ENCODE measurements at places on chromosomes 2 and 18.

- no peak for DNase-seq
These were observed 58.7 kb downstream of the L3MBTL4 start for GRCh38 chr18:6355789-6356589.

DNA sequence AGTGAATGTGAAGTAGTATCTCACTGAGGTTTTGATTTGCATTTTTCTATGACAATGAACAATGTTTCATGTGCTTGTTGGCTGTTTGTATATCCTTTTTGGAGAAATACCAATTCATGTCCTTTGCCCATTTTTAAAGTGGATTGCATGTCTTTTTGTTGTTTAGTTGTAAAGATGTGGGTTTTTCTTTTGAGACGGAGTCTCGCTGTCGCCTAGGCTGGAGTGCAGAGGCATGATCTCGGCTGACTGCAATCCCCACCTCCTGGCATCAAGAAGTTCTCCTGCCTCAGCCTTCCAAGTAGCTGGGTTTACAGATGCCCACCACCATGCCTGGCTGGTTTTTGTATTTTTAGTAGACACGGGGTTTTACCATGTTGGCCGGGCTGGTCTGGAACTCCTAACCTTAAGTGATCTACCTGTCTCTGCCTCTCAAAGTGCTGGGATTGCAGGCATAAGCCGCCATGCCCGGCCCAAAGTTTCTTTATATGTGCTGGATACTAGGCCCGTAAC is 236.7 kb downstream of the MYCN start:
- no peak for DNase-seq

- DNase-seq = no peak
These were observed 287.0 kb downstream of the ALPK2 start for GRCh38 chr18:58341916-58342315.

GRCh38 chr18:12253663-12254135 is 462 bp upstream of the CIDEA start:
- no peak for DNase-seq

DNA sequence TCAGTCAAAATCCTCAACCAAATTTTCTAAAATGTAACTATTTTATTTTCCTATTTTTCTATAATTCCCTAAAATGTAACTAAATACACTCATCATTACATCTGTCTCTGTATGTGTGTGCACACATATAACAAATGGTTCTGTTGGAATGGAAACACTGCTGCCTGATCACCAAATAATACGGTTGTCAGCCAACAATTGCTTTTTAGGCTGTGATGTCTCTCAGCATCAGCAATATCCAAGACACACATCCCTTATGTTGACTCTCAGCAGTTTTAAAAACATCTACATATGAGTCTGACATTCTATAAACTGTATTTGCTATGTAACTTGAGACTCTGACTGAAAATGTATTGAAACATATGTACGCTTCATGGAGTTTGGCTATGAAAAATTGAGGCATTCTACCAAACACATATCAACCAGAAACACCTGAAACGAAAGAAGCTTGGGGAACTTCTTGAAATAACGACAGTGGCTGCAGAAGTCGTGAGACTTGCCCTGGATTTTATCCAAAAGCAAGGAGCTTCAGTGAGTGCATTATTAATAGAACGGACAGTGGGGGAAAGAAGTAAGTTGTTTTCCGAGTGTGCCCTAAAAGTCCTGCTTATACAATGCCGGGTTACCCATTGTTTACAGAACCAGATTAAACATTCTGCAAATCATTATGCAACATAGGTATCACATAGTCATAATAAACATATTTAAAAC is 110.2 kb upstream of the ITGB6 start:
- no peak for DNase-seq

DNA sequence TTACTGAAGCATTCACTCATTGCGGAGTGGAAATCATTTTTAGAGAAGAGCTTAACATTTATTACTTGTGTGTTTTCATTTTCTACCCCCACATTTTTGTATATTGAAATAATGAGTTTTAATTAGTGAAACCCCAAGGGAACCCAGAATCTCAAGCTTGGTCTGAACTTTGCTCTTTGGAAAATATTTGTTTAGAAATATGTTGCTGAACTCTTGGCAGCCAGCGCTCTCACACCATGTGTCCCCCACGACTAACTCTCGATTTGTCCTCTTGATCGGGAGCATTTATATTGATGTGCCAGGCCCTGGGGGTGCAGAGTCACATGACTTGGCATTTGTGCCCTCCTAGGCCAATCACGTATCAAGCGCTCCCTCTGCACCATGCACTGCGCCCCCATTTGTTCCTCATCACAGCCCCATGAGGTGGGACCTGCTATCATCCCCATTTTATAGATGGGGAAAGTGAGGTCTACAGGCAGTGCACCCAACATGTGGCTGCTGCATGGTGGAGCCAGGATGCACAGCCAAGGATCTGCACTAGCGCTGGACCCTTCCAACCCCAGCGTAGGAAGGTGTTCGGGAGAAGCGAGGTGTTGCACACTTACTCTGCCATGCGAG is 149.7 kb downstream of the NCK2 start:
- no peak for DNase-seq

DNA sequence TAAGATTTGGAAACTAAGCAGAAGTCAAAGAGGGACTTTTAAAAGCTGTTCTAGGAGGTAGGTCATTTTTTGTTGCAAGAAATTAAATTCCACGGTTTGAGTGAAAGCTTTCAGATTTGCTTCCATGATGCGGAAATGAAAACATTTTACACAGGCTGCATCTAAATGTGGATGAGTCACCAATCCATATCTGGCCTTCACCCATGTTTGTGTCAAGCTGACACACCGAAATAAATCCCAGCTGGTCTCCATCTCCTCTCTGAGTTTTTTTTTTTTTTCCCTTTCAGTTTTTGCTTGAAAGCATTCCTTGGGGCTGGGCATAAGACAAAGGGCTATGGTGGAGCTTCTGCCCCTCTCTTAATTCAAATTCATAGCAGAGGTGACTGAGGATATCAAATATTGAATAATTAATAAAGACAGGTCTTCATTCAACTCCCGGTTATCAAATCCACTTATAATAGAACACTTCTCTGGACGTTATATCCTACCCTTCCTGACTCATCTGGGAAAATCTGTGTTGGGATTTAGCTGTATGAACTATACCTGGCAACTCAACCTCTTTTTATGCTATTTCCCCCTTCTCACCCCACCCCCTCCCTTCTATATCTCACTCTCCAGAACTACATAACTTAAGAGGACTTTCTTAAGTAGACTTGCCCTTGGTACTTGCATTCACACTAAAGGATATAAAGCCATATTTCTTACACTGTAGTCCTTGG is 558.3 kb upstream of the GCFC2 start:
- DNase-seq = no peak

DNA sequence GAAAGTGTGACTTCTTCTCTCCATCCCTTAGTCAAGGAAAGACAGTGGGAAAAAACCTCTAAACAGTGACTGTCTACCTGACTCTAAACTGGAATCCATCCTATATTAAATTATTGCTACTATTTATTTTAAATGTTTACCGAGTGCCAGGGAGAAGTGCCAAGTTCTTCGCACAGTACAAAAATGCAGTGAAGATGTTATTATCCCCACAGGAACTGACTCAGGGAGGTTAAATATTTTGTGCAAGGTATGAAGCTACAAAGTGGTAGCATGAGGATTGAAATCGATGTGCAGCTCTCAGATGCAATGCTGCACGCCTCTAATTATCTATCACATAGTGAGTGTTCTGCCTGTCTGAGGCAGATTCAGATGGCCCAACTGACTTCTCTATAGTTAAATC is 91.1 kb downstream of the MEP1B start:
- no peak for DNase-seq

DNA sequence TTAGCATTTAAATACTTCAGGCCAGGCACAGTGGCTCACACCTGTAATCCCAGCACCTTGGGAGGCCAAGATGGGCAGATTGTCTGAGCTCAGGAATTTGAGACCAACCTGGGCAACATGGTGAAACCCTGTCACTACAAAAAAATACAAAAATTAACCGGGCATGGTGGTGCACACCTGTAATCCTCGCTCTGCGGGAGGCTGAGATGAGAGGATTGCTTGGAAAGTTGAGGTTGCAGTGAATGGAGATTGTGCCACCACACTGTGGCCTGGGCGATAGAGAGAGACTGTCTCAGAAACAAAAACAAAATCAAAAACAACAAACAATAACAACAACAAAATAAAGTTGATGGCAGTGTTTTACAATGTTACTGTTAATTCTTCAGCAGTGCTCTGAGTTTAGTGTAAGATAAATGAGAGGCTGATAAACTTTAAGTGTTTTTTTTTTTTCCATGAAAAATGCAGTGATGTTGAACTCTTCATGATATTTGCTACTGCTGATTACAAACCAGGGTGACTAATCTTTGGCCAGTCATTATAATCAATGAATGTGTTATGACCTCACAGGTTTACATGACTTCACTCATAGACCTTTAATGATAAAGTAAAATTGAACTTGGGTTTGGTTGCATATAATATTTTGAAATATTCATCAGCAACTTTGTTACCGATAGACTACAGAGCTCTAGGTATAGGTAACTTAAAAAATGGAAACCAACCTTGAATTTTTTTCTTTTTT is 2.5 kb downstream of the ITGAV start:
- DNase-seq = no peak

DNA sequence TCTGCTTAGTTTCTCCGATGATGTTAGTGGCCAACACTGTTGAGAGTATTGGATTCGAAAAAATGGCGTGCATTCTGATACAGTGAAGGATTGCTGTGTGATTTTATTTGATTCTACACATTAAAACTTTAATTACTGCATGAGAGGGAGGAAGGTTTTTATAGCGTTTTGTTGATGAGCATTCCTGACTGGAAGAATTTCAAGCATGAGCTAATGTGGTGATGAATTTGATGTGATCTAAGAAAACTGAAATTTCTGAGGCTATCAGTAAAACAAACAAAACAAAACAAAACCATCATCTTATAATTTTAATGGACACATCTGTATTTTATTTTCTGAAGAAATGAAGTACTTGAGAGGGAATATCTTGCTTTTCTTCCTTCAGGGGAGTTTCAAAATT is 59.6 kb downstream of the ITGB6 start:
- no peak for DNase-seq

- no peak for DNase-seq
These were observed 86.7 kb downstream of the EPAS1 start for GRCh38 chr2:46383784-46384456.

DNA sequence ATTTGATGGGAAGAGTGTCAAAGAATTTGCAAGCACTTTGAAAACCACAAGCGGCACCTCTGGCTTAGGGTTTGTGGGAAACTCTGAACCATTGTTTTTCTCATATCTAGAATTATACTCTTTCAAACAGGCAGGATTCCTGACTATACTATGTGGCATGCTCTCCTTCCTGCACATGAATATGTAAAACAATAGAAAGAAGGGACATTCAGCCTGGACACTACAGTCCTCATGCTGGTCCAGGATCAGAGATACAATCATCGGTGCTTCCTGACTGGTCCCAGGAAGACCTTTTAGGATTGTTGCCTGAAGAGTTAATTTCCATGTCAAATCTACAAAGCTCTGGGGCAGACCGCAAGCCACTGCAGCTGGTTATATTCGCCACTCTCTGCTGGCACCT is 55.7 kb upstream of the RASGRP3 start:
- no peak for DNase-seq

- no peak for DNase-seq
These were observed 100.4 kb downstream of the AFF3 start for GRCh38 chr2:100041946-100042345.
